ENCODE measurements at places on chromosomes 13 and 19.

DNA sequence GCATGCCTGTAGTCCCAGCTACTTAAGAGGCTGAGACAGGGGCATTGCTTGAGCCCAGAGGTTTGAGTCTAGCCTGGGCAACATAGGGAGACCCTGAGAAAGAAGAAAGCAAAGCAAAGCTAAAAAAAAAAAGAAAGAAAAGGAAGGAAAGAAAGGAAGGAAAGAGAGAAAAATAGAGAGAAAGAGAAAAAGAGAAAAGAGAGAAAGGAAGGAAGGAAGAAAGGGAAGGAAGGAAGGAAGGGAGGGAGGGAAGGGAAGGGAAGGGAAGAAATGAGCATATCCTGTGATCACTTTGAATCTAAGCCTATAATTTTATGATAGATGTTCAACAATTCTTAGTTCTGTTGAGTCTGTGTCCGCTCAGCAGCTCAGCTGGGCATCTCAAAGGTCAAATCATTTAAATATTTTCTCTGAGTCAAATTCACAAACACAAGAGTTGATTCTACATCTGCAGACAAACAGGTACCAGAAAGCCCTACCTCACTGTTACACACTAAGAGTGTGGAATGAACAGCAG, 70.4 kb downstream of the SUCLA2 start:
- no peak for DNase-seq

- DNase-seq: no peak
These were observed 78.6 kb downstream of the DCT start for GRCh38 chr13:94400874-94401273.

DNA sequence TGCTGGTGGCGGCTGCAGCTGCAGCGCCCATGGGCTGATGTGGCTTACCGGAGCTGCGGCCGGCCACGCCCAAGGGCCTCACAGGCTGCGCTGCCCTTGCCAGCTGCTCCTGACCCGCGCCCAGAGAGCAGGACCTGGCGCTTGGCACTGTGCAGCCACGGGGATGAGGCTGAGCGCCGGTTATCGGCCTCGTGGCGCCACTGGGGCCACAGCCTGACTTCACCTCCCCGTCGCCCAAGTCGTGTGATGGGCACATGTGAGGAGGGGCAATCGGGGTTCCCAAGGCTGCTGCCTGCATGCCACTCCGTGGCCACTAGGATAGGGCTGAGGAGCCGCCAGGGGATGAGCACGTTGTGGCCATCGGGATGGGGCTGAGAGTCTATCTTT, 77.2 kb upstream of the PABPC3 start:
- no peak for DNase-seq

DNA sequence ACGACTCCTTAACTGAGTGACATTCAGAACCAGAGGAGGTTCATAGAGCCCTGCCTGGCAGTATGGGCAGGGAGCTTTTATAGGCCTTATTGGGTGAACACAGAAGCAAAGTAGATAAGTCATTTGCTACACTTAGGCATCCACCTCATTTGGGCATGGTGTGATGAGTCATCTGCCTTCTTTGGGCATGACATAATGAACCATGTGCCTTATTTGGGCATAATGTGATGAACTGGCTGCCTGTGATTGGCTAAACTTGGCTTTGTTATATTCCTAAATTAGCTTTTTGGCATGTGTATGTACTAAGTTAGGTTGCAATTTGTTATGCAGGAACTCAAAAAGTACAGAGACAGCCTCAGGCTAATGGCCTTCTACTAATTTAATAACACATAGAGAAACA, 2210.2 kb upstream of the PCDH20 start:
- DNase-seq: peak; percentile 25

- peak; percentile 83 for DNase-seq
These were observed 11.6 kb downstream of the TMPRSS9 start for GRCh38 chr19:2371656-2372055.

- no peak for DNase-seq
These were observed 4.2 kb upstream of the GIPR start for GRCh38 chr19:45663800-45664199.

GRCh38 chr13:33257841-33258807, 27.4 kb downstream of the STARD13 start:
- DNase-seq: no peak

- DNase-seq: no peak
These were observed 7.6 kb downstream of the TMEM160 start for GRCh38 chr19:47040869-47041268.
